ENCODE measurements at places on chromosomes 11 and 22.

- no peak for DNase-seq
These were observed 876 bp downstream of the NFRKB start for GRCh38 chr11:129894278-129895125.

GRCh38 chr11:12853652-12854296 is 155.3 kb upstream of the RASSF10 start:
- DNase-seq, result no peak

DNA sequence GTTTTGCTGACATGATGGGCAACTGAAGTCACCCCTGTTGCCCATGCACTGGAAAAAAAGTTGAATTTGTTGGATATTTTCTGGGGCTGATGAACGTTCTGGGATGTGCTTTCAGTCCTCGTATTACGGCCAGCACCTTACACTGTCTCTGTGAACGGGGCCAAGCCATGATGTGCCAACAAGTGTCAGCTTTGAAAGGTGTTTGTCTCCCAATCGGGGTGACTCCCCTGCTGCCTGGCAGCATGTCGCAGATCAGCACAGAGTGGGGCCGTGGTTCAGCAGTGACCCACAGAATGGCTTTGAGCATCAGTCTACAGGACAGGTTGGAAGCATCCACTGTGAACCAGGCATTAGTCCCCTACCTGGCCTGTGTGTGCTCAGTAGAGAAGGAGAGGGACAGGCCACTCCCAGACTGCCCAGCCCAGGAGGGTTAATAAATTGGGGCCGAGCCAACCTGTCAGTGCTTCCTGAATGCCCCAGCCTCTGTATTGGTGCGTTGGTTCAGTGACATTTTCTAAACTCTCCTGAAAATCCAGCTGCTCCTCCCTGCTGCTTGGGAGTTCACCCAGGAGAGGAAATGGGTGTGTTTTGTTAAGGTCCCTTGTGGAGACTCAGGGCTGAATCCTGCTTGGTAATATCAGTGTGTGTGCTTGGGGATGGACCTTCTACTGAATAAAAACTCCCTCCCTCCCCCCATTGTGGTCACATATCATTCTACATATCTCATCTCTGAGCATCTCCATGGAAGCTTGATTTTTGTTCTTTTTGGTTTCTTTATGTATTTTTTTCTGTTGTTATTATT is 50.7 kb upstream of the TTC12 start:
- DNase-seq, result no peak

DNA sequence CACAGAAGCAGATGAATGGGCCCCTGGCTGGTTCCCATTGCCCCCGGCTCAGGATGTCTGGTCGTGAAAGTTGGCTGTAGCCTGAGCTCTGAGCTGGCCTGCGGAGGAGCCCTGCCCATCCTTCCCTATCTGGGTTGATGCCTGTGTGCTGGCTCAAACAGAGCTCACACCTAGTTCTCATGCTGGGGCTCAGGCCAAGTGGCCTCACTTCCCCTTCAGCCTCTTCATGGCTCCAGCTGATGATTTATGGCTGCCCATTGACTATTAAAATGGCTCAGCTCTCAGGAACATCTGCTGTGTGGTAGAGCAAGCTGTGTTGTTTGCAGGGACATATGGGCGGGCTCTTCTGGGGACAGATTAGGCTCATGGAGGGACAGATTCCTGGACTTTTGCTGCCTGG is 64.7 kb downstream of the ADAMTS15 start:
- DNase-seq, result peak; percentile 13

- no peak for DNase-seq
These were observed 21.5 kb downstream of the POLR3H start for GRCh38 chr22:41522813-41523212.

DNA sequence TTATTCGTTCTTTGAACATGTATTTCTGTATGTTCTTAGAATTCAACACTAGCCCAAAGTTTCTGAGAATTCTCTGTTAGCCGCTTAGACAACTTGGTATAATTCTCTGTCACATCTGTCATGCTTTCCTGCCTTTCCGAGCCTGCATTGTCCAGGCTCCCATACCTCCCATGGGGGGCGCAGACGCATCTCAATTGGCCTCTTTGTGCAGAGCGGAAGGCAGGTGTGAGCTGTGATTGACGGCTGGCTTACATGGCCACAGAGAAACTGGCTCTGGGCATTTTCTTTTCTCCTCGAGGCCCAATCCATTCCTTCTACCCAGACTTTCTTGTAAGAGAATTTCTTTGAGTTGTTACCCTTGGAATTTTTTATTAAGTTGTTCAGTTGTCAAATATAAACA is 132.7 kb upstream of the SESN3 start:
- DNase-seq, result no peak

GRCh38 chr11:19793326-19793725 is 80.7 kb downstream of the NAV2 start:
- DNase-seq, result no peak

DNA sequence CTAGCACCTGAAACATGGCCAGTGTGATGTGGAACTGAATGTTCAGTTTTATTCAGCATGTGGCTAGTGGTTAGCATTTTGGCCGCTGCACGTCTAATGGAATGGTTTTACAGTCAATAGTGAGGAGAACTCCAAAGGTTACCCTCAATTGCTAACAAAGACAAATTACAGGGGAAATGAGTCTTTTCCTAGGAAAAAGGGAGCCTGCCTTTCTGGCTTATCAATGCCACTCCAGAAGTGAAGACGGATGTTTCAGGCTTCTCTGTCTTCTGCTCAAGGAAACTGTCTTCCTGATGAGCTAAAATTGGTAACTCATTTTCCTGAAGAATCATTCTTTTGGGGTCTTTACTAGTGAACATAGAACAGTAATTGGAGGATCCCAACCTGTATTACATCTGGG is 84.3 kb upstream of the CRTAM start:
- no peak for DNase-seq

DNA sequence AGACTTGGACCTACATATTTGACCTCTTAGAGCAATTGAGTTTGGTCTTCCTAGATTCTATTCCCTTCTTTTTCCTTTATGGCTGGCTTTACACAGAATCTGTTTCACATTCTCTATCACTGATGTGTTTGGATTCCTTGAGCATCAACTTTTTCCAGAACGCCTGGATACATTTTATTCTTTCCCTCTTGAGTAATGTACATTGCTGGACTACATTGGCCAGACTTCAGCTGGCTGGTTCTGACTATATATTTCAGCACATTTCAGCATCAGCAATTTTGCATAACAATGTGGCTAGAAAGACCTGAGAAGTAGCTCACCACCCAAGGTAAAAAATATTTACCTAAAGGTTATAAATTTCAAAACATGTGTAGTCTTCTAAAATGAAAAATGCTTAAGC is 2198.2 kb upstream of the RAG2 start:
- peak; percentile 73 for DNase-seq

DNA sequence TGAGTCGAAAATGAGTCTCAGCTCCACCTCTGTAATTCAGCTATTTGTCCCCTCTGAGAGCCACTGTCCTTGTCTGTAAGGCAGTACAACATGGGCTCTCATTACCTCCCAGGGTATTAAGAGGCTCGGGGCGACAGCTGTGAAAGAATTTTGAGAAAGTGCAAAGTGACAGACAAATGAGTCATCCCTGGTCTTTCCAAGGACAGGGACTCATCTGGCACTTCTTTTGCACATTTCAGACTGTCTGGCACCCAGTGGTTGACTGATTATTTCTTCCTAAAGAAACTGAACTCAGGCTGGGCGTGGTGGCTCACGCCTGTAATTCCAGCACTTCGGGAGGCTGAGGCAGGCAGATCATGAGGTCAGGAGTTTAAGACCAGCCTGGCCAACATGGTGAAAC is 62.1 kb upstream of the ARFGAP3 start:
- no peak for DNase-seq

DNA sequence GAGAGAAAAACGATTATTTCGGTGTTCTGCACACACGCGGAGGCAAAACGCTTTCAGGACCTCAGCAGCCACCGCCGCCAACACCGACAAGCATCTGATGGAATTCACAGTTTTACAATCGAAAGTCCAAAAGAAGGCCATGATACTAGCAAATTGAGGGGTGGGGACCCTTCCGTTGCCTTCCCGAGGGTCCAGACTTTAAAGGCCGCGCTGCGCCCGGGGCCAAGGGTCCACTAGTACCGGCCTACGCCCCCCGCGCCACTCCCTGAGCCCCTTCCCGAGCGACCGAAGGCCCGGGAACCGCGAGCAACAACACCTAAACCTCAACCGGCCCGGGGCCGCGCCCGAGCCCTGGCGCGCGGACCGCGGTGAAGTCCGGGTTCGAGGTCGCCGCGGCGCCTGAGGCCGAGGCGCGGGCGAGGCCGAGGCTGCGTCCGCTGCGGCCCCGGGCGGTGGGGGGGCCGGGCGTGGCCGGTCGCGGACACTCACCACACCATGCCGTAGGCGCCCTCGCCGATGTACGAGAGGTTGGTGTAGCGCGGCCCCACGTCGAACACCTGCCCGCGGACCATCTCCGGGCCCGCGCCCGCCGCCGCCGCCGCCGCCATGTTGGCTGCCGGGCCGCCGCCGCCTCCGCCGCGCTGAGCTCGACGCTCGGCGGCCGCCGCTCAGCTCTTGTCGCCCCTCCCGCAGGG is 465 bp downstream of the MAPK1 start:
- DNase-seq, result no peak

DNA sequence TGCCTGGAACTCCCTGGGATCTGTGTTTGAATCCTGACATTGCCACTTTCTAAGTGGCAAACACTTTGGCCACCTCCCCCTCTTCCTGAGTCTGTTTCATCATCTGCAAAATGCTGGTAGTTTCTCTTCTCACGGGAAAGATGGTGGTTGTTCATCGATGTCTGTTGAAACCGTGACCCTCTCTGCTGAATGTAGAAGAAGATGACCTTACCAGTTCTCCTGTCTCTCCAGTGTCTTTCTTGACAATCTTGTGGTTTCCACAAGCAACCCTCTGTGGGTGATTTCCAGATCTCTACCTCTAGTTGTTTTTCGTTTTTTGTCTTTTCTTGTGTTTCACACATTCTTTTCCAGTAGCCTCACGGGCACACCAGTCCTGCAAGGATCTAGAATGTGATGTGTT is 27.5 kb downstream of the ZBTB16 start:
- no peak for DNase-seq

DNA sequence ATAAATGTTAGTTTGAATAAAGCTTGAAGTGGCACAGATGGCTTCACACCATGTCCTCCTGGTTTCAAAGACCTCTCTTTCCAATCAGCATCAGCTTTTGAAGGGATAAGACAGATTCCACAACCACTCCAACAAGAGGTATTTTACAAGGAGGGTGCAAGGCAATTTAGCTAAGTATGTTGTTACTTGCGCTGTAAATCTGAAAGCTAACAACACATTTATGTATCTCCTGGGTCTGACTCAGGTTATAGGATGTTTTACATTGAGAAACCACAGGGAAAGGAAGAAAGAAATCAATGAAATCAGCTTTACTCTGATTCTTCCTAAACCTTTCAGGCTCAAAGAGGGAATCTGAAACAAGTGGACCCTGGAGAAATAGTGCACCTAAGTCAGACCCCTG is 12.1 kb downstream of the CWC15 start:
- no peak for DNase-seq

- no peak for DNase-seq
These were observed 292.5 kb downstream of the BRD1 start for GRCh38 chr22:49535126-49535525.

DNA sequence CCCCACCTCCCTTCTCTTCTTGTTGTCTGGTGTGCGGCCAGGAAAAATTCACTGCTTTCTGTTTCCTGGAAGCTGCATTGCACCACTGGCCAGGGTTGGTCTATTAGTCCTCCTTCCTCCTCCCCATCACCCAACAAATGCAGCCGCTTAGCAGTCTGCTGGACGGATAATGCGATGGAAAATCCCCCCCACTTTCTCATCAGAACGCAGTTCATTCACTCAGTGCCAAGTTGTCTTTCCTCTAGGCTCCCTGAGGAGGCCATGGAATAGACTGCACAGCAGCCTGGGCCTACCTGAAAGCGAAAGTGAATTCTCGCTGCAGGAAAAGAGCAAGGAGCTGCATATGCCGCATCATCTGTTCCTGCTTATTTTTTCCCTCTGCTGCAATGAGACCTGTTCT is 513.6 kb downstream of the METTL15 start:
- peak; percentile 73 for DNase-seq

GRCh38 chr11:129637983-129638776 is 177.5 kb upstream of the TMEM45B start:
- no peak for DNase-seq

DNA sequence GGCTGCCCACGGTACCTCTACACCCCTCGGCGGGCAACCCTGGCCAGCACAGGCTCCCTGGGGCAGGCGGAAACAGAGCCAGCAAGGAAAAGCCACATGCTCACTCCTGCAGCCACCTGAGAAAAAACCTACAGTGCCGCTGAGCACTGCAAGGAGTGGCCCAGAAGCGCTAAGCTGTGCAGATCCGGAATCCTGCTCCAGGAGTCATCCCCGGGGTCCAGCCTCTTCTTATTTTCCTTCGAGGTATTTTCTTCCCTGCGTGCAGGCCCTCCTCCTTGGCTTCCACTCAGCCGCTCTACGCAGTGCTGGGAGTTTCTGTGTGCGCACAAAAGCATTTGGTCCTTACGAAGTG is 81.0 kb downstream of the TRMU start:
- no peak for DNase-seq

- no peak for DNase-seq
These were observed 88.9 kb upstream of the CLNS1A start for GRCh38 chr11:77726524-77726923.

- DNase-seq, result no peak
These were observed 6.7 kb downstream of the BRD1 start for GRCh38 chr22:49820984-49821383.

- peak; percentile 90 for DNase-seq
These were observed 113.8 kb downstream of the RBFOX2 start for GRCh38 chr22:35914665-35915476.

GRCh38 chr11:10303558-10304363 is 1.1 kb upstream of the ADM start:
- peak; percentile 80 for DNase-seq

GRCh38 chr11:133403900-133404299 is 128.4 kb downstream of the OPCML start:
- DNase-seq, result no peak

- no peak for DNase-seq
These were observed 536.5 kb downstream of the BRD1 start for GRCh38 chr22:49291169-49291568.

DNA sequence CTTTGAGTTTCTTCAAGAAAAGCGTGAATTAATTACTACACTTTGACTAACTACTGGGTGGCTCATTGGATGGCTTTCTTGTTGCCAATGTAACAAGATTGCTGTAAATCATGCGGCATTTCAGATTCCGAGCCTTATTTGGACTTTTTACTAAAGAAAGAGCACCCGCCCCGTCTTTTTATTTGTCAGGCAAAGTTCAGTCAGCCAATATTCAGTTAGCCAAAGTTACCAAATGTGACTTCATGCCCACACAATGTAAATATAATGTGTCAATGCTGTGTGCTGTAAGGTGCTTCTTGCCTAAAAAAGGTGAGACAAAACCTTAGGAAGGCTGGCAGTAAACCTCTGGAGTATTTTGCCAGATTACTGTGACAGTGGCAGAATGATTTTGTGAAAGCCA is 14.8 kb downstream of the FLI1 start:
- DNase-seq, result no peak
